Activated naive CD8-positive, alpha-beta T cell treated with anti-CD3 and anti-CD28 coated beads, Interleukin-2, amount 50 U/mL, for 24 hours (primary cell): ENCODE measurements at places on chromosomes 1 and 21.

- DNase-seq: no peak
Observed at GRCh38 chr1:72936151-72936740, 653.9 kb upstream of the NEGR1 start.

DNA sequence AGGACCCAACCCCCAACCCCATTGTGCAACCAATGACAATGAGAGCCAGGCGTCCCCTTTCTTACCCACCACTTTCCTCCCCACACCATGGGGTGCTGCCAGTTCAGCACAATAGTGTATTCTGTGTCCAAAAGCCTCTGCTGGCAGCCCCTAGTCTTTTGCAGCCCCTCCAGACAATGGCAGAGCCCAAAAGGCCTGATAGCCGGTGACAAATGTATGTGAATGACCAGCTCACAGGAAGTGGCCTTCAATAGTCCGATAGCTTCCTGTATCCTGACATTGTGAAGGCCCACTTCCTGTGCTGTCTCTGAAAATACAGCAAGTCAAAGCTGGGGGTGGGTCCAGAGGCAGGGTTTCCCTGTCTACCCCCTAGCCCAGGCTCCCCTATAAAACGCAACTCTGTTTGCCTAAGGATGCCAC, 16.6 kb downstream of the SMIM12 start:
- no peak for DNase-seq

GRCh38 chr1:243447844-243448243, 192.0 kb downstream of the SDCCAG8 start:
- DNase-seq: no peak

DNA sequence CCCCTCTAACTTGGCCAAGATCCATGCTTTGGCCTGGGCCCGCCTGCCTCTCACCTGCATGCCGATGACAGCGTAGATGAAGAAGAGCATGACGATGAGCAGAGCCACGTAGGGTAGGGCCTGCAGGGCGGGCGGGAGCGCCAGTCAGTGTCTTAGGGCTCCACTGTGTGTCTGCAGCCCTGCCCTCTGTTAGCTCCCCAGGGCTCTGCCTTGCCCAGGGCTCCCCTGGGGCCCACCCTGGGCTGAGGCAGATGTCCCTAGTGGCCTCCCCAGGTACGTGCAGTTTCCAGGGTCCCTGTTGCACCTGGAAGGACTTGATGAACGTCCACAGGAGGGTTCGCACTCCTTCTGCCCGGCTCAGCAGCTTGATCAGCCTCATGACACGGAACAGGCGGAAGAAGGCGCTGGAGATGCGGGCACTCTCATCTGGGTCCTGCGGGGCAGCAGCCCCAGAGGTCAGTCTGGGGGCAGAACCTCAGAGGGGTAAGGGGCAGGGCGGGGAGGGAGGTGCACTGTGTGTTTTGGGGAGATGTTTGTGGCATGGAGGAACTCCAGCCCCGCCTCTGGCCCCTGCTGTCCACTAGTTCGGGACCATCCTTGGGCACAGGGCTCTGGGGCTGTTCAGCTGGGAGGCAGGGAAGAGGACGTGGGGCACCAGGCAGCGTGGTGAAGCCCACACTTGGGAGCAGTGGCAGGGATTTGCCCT, 29.8 kb upstream of the KIF21B start:
- DNase-seq: no peak

- DNase-seq: peak; percentile 37
Observed at GRCh38 chr1:46131712-46132528, 509 bp downstream of the PIK3R3 start.

DNA sequence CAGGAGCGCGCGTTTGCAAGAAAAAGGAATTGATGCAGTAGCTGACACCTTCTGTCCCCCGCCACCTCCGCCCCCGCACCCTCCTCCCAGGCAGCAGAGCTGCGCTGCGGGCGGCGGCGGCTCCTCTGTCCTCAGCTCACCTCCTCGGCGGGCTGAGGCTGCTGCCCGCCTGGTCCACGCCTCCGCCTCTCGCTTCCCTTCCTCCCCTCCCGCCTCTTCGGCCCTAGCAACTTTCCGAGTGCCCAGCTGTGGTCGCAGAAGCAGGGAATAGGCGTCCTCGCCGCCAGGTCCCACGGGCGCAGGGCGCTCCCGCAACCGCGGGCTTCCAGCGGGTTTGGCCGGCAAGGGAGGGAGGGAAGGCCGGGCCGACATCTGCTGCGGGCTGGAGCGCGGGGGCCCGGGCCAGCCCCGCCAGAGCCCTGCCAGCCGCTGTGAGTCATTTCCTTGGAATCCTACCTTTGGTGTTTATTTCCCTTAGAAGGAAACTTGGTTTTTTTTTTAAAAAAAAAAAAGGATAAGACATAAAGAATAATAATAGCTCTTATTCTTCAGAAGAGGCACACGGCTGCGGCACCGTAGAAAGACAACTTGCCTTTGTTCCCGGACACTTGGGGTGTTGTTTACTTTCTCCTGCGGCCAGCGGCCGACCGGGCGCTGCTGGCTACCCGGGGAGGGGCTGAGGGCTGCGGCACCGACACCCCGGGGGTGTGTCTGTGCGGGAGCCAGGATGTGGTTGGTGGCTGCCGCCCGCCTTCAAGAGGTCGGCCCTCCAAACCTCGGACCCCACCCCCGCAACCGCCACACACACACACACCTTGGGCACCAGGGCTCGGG, 1.1 kb downstream of the SERTAD4 start:
- peak; percentile 32 for DNase-seq

DNA sequence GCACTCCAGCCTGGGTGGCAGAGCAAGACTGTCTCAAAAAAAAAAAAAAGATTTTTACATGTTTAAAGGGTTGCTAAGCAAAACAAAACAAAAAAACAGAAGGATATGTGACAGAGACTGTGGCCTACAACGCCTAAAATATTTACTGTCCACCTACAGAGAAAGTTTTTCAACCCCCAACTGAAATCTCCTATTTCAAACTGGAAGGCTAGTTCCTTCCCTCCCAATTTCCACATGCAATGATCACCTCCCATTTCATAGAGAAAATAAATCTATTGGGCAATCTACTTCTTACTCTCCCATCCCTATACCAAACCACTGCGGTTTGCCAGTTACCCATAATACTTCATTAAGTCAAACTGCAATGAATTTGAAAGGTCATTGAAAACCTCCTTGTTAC, 74.2 kb downstream of the ST3GAL3 start:
- DNase-seq: no peak

DNA sequence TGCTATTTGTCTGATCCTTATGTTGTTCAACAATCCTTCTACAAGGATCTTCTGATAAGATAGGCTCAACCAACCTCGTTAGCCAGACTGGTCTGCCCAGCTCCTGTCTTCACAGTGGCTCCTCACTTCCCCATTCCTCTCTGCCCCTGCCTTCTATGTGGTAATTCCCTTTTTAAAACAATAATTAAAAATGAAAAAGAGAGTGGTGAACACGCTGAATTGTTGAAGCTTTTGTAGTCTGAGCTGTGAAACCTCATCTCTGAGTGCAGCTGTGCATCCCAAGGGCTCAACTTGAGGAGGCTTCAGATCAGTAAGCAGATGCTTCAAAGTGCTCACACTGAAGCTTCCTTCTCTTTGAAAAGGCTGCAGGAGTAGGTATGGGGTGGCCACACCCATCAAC, 70.7 kb upstream of the JUN start:
- no peak for DNase-seq

DNA sequence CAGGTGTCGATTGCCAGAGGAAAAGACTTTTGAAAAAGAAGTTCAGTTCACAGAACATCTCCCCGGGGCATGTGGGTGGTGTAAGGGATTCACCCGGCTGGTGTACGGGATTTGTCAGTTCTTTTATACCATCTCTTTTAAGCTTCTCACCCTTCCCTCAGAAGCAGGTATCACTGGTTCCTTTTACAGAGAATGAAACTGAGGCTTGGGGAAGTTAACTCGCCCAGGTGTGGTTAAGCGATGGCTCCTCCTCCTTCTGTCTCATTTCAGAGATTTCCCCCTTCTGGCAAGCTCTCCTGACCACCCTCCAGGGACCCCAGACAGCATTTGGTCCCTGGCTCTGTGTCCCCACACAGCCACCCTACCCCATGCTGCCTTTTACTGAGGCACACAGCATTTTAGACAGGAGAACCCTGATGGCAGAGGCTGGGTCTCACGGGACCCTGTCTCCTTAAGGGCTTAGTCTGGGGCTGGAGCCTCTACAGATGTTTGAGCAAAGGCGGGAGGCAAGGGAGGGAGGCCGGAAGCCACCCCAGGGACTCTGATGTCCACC, 2.8 kb upstream of the ECE1 start:
- peak; percentile 72 for DNase-seq

- DNase-seq: no peak
Observed at GRCh38 chr21:32413697-32414578, 1.4 kb downstream of the EVA1C start.

GRCh38 chr21:16186742-16187141, 457.0 kb downstream of the USP25 start:
- DNase-seq: no peak

GRCh38 chr1:81702903-81703302, 97.8 kb upstream of the ADGRL2 start:
- DNase-seq: no peak

DNA sequence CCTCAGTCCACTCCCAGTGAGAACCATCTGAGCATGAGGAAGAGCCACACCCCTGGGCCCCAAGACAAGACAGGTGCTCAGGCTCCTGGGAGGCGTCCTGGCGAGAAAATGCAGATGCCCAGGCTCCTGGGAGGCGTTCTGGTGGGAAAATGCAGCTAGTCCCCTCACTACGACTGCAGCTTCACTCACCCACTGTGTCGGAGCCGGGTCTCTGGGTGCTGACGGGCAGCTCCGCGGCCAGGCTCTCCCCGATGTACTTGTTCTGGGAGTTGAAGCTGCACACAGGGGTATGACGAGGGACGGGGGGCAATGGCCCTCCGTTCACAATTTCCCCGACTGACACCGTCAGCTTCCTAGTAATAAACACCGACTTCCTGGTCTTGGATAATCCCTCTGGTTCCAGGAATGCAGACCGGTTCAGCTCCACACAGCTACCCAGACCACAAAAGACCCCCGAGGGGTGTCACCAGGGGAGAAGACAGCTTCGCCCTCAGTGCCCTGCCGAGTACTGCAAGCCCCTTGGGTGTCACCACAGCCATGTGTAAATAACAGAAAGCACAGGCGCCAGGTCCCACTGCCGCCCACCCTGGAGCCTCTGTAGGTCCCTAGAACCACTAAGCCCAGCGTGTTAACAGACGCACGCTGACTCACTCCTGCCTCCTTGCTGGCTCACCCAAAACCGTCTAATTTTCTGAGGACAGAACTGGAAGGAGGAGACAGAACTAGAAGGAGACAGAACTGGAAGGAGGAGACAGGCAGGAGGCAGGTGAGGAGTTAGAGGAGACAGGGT, 19.5 kb downstream of the MCM3AP start:
- no peak for DNase-seq

- DNase-seq: no peak
Observed at GRCh38 chr1:240732390-240732789, 120.4 kb upstream of the GREM2 start.

DNA sequence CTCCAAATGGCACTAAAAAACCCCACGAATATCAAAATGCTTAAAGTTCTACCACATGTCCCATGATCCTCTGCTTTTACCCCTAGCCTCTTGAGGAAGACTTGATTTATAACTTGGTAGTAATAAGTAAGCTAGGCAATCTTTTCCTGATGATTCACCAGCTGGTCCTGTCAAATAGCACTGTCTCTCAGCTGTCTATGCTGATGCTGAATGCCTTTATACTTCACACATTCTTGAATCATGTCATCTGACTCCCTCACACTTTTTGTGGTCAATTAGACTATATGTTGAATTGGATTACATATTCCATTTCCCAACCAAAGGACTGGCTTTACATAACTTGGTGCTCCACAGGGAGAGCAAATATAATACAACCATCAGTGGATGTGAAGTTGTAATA, 16.6 kb downstream of the C21orf91 start:
- DNase-seq: no peak

- no peak for DNase-seq
Observed at GRCh38 chr1:176567190-176567794, 104.3 kb downstream of the PAPPA2 start.

GRCh38 chr1:232880354-232880753, 70.1 kb upstream of the NTPCR start:
- DNase-seq: peak; percentile 12

DNA sequence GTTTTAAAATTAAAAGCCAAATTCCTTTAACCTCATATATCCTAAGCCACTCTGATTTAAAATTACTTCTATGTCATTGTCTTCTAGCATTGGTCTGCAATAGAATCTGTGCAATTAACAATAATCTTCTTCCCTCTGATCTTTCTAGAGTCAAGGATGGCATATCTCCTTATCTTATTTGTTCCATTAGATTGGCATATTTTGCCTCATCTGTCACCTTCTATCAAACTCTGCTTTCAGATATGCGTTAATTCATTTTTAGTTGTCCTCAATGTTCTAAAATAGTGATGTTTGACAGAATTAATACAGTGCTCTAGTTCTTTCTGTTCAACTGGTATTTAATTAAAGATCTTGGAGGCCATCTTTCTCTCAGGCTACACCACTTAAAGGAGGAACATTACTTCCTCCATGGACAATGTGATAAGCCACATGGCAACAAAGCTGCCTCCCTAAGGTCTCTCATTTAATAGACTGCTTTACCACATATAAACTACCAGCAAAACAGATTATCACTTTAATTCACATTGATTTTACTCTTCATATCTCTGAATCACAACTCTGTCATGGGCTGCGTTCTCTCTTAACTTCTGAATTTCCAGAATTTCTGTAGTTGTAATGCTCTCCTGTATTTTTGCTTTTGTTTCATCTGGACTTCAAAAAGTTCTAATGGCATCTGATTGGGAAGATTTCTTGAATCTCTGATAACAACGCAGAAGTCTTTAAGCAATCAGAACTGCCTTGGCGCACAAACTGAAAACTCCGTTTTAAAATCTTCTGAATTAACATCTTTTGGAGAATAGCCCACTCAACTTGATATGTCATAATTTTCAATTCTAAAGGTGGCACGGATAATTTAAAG, 2.8 kb downstream of the NRIP1 start:
- DNase-seq: no peak

GRCh38 chr1:225772323-225772768, 5.3 kb upstream of the SRP9 start:
- peak; percentile 50 for DNase-seq

GRCh38 chr1:192133350-192133926, 24.8 kb upstream of the RGS18 start:
- DNase-seq: no peak

- DNase-seq: peak; percentile 45
Observed at GRCh38 chr1:28259934-28260802, 850 bp downstream of the SESN2 start.

- DNase-seq: no peak
Observed at GRCh38 chr1:41758500-41758899, 160.2 kb downstream of the HIVEP3 start.

- DNase-seq: no peak
Observed at GRCh38 chr21:41098076-41098475, 69.9 kb upstream of the BACE2 start.

- no peak for DNase-seq
Observed at GRCh38 chr1:9151328-9151860, 22.5 kb upstream of the GPR157 start.

- DNase-seq: no peak
Observed at GRCh38 chr1:99005537-99005942, 879 bp upstream of the PLPPR5 start.

GRCh38 chr1:67646145-67647035, 38.6 kb upstream of the GADD45A start:
- no peak for DNase-seq

- DNase-seq: no peak
Observed at GRCh38 chr1:3353876-3354275, 100.6 kb upstream of the ARHGEF16 start.

- no peak for DNase-seq
Observed at GRCh38 chr1:153387001-153387400, 3.9 kb downstream of the S100A8 start.
